ENCODE measurements at places on chromosomes 1 and 21. TPM values are rescaled to one million over a fixed set of nuclear protein-coding genes. Genes with fewer than 3 reads are reported as not detected.
A peak's percentile ranks its signal among the peaks of the same experiment; 100 is the strongest.

GRCh38 chr1:67892476-67893125 lies 59.3 kb upstream of the GNG12 start:
- no peak for DNase-seq

The NPPB gene
- total RNA-seq = not detected

DNA sequence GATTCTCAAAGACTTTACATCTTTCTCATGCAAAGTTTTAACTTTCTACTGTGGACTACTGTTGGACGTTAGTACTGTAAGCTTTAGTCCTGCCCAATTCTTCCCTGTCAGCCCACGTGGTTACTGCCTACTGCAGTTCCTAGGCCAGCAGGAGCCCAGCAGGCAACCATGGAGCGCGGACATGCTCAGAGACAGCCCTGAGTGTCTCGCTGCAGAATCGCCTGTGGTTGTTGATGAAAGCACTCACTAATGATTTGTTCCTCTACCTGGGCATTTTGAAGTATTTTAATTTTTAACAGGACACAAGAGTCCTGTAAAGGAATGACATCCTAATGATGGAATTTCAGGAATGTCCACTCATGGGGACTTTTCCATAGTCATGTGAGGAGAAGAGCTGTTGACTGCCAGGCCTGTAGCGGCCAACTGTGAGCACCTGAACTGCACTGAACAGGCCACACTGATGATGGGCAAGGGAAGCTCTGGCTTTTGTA lies 44.1 kb downstream of the PGBD5 start:
- no peak for DNase-seq

DNA sequence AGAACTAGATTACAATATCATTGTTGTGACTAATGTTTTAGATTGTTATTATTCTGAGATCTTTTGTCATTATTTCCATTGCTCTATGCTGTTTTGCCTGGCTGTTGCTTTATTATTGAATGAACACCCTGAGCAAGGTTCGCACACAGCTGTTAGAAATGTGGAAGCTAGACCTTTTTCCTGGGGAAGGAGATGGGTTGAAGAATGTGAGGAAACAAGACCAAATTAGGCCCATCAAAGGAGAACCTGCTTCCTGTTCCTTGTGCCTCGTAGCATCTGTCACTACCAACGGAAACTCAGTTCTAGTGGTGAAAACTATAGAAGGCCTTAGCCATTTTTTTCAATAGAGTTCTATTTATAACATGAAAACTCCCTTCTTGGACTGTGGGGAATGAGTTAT lies 68.7 kb downstream of the RGL1 start:
- no peak for DNase-seq

DNA sequence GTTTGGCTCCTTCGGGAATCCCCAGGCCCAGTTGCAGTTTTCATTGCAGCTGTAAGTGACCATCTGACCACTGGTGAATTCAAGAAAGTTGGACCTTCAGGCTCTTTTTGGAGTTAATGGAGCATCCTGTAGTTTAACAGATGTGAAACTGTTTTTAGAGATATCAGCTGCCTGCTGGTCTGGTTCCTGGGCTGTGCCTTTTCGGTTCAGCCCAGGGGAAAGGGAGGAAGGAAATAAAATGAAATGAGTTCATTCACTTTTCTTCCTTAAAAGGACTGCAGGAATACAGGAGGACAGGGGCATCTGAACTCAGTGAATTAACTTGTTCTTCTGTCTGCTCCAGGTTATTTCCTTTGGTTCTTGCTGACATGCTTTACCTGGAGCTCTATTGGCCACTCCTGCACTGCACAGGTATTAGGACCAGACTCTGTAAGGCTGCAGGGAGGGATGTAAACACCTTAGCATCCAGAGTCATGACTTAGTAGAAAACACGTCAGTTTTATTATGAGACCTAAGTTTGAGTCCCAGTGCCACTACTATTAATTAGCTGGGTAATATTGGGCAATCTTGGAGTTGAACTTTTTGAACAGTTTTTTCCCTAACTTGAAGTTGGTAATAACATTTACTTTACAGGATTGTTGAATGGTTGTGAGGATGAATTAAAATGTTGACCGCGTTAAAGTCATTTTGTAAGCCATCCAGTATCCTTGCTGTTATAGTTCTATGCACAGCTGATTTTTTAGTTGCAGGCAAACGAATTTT lies 83.6 kb downstream of the LRRC8D start:
- DNase-seq = no peak

DNA sequence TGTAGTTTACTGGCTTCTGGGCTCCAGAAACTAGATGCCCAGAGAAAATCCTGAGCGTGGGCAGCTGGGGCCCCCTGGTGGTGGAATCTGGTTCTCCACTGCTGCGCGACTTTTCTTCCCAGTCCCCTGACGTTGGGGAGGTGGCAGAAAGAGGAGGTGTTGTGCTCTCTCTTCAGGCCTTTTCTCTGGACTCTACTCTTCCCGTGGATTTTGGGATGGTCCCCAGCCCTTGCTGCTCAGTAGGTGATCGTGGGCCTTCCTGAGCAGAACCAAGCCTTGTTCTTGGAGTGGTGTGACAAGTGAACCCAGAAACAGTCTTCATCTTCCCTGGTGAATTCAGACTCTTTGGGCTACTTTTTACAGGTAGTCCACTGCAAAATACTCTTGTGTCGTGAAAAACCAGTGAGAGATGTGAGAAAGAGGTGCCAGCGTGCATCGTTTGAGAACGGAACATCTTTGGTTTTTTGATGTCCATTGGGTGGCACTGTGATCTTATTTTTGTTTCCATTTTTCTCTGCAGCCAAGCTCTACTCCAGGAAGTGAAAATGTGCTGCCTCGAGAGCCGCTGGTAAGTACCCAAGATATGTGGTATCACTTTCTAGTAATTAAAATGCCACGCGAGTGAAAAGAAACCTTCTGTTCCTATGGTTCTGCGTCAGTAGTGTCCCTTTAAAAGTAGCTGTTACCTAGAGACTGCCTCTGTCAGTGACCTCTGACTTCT lies 20.2 kb downstream of the PEX14 start:
- peak; percentile 91 for DNase-seq

GRCh38 chr1:25825605-25826004 lies 5.9 kb downstream of the MTFR1L start:
- no peak for DNase-seq

The SLC2A5 gene
- total RNA-seq = not detected

DNA sequence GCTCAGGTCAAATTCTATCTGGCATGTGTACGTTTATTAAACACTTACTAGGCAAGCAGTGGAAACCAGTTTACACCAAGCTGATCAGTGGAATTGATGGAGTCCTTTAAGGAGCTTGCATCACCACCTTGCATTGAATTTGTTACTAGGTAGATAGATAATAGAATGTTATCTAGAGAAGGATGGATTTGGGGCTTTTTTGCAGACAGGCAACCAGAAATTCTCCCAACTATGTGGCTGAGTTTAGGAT lies 44.9 kb downstream of the HHAT start:
- DNase-seq = peak; percentile 15

- DNase-seq = no peak
These were observed 59.8 kb downstream of the MAST2 start for GRCh38 chr1:45863218-45863617.

Data from activated naive CD4-positive, alpha-beta T cell treated with anti-CD3 and anti-CD28 coated beads, Interleukin-2, amount 50 U/mL, for 72 hours (primary cell).